ENCODE measurements at places on chromosomes 6 and 20.

DNA sequence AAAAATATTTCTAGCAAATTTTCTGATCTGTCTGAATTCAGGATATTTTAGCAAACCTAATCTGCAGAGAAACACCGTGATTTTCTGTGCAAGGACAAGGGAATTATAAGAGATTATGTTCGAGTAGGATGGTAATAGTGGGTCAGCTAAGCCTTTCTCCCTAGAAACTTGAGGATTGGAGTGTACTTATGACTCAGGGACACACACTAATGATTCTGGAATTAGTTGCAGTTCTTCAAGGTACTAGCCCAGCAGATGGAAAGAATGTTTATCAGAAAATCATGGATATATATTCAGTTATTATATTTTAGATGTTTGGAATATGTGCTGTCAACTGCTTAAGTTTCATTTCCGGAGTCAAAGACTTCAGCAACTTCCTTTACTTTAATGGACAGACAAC lies 177.1 kb upstream of the MAP3K7 start:
- DNase-seq = no peak

- DNase-seq = no peak
Observed at GRCh38 chr6:165497472-165497871, 165.6 kb downstream of the PDE10A start.

- no peak for DNase-seq
Observed at GRCh38 chr20:16095226-16095625, 478.0 kb downstream of the KIF16B start.

DNA sequence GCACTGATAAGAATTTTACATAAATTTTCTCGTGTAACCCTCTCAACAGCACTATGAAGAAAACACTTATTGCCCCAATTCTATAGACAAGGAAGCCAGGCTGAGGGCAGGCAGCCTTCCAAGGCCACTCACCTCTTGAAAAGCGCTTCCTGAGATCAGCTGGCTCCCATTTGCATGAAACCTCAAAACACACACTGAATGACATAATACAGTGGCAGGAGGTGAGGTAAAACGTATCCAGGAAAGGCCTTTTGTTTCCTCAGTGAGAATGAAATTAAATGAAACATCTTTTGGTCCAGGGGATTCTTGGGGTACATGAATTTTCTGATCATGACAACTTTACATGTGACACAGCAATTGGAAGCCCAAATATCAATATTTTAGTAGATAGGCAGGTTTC lies 112.5 kb downstream of the WDR27 start:
- DNase-seq = no peak

DNA sequence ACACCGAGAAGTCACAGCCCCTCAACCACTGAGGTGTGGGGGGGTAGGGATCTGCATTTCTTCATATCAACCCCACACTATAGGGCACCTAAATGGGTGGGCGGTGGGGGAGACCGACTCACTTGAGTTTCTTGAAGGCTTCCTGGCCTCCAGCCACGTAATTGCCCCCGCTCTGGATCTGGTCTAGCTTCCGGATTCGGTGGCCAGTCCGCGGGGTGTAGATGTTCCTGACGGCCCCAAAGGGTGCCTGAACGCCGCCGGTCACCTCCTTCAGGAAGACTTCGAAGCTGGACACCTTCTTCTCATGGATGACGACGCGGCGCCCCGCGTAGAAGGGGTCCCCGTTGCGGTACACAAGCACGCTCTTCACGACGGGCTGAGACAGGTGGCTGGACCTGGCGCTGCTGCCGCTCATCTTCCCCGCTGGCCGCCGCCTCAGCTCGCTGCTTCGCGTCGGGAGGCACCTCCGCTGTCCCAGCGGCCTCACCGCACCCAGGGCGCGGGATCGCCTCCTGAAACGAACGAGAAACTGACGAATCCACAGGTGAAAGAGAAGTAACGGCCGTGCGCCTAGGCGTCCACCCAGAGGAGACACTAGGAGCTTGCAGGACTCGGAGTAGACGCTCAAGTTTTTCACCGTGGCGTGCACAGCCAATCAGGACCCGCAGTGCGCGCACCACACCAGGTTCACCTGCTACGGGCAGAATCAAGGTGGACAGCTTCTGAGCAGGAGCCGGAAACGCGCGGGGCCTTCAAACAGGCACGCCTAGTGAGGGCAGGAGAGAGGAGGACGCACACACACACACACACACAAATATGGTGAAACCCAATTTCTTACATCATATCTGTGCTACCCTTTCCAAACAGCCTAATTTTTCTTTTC lies at the start of gene DCDC2:
Gene DCDC2 (minus strand): TSS at position 724 of the 883 bp plus-strand sequence. CDS start 309 bp downstream, at position 415.
- DNase-seq = peak; percentile 49

DNA sequence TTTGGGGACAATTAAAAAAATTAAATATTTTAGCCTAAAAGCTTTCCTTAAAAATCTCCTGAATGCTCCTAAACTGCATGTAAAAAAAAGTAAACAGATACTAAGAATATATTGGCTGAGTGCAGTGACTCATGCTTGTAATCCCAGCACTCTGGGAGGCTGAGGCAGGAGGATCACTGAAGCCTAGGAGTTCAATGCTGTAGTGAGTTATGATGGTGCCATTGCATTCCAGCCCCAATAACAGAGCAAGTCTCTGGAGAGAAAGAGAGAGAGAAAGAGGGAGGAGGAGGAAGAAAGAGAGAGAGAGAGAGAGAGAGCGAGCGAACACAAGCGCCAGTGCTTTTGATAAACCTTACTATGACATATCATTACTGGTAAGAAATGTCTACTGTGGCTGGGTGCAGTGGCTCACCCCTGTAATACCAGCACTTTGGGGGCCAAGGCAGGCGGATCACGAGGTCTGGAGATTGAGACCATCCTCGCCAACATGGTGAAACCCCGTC lies 58.8 kb downstream of the FKBP5 start:
- no peak for DNase-seq

GRCh38 chr6:97677626-97678025 lies 394.6 kb upstream of the MMS22L start:
- no peak for DNase-seq

DNA sequence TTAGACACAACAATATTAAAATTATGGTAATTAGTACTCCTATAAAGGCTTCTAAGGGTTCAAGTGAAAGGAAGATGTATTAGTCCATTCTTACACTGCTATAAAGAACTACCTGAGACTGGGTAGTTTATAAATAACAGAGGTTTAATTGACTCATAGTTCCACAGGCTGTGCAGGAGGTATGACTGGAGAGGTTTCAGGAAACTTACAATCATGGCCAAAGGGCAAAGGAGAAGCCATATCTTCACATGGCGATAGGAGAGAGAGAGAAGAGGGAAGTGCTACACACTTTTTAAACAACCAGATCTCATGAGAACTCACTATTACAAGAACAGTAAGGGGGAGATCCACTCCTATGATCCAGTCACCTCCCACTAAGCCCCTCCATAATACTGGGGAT lies 52.9 kb downstream of the TINAG start:
- no peak for DNase-seq

GRCh38 chr20:8757146-8757545 lies 311.7 kb upstream of the PLCB4 start:
- DNase-seq = no peak

- DNase-seq = no peak
Observed at GRCh38 chr6:41529049-41529448, 17.1 kb upstream of the FOXP4 start.

DNA sequence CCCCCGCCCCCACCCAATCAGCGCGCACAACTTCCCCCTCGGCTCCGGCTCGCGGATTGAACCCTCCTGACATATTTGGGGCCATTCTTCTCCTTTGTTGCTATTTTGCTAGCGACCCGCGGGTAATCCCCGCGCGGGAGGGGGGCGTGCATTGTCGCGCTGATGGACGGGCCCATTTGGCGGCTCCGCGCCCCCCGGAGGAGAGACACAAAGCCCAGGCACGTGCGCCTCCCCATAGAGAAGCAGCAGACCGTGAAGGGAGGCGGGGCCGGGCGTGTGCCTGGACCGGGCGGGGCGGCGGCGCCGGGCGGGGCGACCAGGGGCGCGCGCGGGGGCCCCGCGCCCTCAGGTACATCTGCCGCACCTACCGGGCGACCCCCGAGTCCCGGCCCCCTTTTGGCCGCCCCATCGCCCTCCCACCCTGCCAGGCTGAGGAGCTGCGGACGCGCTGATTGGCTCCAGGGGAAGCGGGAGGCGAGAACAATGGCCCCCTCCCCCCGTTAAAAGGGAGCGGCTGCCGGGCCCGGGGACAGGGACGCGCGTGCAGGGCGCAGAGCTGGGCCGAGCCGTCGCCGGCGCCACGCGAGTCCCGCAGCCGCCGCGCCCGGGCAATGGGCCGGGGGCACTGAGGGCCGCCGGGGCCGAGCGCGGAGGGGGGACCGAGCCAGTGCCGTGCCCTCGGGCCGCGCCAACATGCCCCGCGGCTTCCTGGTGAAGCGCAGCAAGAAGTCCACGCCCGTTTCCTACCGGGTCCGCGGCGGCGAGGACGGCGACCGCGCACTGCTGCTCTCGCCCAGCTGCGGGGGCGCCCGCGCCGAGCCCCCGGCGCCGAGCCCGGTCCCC lies at the start of gene INSM1:
Gene INSM1 (plus strand): TSS at position 530 of the 843 bp plus-strand sequence. CDS start 164 bp downstream, at position 694.
- no peak for DNase-seq

- no peak for DNase-seq
Observed at GRCh38 chr20:19121463-19121862, 91.0 kb upstream of the SLC24A3 start.

DNA sequence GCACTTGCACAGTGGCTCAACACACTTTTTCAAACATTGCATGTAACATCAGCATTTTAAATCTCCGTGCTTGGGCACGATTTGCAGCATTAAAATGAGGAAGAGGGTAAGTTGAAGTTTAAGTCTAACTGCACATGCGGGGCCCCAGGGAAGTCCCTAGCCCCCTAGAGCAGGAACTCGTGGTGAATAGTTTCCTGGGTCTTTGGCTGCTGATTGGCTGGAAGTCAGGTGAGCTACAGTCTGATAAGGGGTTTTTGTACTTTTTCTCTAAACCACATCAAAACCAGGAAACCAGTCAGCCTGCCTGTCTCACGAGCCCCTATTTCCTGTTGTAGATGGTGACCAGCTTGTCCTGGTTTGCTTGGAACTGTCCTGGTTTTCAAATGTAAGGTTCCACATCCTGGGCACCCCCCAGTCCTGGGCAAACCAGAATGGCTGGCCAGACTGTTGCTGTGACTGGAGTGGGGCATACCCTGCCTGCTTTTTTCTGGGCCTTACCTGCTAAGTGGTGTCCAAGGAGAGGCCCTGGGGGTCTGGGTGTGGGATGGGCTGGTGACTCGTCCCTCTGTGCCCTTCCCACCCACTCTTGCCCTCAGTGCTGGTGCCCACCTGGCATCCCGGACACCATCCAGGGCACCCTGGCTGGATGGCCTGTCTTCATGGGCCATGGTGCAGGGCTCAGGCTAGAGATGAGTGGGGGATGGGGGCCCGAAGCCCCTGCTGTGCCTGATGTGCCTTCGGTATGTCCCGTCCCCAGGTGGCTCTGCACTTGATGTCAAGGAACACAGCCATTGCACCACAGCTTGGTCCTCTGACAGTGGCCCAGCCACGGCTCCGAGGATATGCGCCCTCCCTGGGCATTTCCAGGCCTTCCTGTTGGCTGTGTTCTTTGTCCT lies 31.8 kb downstream of the SUN5 start:
- no peak for DNase-seq

DNA sequence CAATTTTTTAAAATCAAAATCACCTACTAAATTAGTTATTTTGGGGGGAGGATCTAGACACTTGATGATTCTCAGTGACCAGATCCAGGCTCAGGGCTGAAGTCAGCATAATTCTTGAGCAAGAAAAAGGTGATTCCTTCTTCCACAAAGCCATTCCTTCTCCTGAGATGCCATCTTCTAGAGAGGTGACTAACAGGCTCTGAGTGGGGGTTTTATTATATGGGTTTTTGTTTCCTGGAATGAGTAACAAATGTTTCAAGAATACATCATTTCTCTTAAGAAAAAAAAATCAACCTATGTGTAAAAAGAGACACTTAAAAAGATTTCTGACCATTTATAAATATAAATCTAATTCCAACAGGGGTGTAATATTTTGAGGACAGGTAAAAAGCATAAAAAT lies 154.3 kb downstream of the NFATC2 start:
- no peak for DNase-seq

- no peak for DNase-seq
Observed at GRCh38 chr6:87574237-87574804, 15.5 kb downstream of the RARS2 start.

DNA sequence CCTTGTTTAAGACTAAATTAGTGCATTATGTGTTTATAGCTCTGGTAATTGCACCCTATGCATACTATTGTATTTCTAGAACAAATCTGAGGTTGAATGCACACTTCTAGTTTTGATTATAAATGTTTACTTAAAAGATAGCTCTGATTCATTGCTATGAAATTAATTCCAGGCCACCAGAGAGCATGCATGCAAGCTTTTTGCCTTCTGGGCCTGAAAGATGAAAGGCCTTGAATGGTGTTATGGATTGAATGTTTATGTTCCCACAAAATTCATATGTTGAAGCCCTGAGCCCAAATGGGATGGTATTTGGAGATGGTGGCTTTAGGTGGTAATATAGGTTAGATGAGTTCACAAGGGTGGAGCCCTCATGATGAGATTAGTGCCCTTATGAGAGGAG lies 695.0 kb upstream of the MAP3K7 start:
- no peak for DNase-seq

DNA sequence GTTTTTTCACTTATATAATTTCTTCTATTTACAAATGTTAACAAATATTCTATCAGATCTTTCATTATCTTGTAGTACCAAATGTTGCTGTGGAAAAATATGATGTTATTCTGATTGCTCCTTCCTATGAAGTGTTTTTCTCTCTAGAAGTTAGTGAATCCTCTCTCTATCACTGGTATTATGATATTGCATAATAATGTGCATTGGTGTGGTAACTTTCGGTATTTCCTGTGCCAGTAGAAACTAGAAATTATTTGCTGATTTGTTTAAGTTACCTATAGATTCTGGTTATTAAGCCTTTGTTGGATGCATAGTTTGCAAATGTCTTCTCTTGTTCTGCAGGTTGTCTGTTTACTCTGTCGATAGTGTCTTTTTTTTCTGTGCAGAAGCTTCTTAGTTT lies 342.5 kb downstream of the CENPW start:
- DNase-seq = no peak

- peak; percentile 84 for DNase-seq
Observed at GRCh38 chr6:27791182-27791943, 120.8 kb downstream of the OR2B2 start.

GRCh38 chr20:11918391-11918845 lies 725 bp downstream of the BTBD3 start:
- DNase-seq = no peak

DNA sequence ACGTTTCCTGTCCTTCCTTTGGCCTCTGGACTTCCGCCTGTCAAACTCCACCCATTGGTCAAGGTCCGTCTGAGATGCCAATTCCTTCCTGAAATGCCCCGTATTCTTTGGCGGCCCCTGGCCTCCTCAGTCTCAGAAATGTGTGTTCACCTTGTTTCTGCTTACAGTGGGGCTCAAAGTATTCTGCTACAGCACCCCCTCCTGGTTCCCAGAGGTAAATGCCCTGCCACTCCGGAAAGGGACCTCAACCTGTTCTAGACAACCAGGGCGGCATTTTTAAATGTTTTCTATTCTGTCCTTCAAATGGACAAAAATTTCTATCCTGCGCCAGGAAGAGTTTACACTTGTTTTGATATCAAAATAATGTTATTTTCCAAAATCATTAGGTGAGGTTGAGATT lies 12.1 kb upstream of the PAX1 start:
- DNase-seq = no peak
